H9 (cell line): ENCODE measurements at places on chromosomes 3 and 15.

DNA sequence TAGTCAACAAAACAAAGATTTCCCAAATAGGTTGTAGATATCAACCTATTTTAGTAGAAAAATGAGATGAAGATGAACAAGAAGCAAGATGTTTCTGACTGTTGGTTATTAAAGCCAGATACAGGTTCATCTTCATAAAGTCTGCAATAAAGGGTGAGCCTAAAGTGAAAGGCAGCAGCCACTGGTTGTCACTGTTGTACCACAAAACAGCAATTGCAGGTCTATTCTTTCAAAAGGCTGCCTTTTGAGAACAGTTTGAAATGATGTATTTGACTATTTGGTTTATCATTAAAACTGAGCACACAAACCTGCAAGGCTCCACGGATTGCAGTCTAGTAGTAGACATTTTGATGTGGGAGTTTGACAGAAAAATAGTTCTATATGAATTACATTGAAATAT lies 543.4 kb downstream of the GBE1 start:
- no peak for DNase-seq

DNA sequence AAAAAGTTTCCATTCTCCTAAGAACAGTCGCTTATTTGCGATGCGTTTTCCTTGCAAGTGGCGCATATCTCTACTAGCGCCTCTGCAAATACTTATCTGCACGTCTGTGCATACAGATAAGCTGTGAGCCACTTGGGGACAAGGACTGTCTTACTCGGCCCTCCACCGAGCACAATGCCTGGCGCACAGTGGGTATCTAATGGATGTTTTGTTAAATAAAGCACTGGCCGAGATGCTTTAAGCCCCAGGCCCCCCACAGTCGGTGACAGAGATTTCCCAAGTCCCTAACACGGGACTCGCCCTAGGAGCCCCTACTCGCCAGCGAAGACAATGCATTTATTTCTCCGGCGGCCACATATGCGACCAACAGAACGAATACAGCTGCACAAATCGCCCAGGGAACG lies 503 bp downstream of the HLTF start:
- DNase-seq = peak; percentile 55

GRCh38 chr3:35677797-35678196 lies 38.5 kb downstream of the ARPP21 start:
- no peak for DNase-seq

GRCh38 chr3:64852738-64853137 lies 164.9 kb upstream of the ADAMTS9 start:
- no peak for DNase-seq

- DNase-seq = no peak
These were observed 95.2 kb upstream of the PLCL2 start for GRCh38 chr3:16789344-16790120.

DNA sequence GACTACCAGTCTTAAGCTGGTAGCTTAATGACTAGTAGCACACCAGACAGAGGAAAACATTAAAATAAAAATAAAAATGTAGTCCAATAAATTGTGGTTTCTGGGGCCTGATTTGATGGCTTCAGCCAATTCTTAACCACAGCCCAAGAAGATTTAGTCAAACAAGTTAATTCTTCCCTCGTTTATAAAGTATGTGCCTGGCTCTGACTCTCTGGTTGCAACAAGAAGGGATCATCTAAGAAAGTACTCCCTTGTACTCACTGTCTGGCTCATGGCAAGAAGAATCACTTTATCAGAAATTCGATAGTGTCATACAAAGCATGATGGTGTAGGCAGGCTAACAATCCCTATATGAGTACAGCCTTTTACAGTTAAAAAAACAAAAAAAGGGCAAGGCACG lies 141.9 kb downstream of the P3H2 start:
- no peak for DNase-seq

DNA sequence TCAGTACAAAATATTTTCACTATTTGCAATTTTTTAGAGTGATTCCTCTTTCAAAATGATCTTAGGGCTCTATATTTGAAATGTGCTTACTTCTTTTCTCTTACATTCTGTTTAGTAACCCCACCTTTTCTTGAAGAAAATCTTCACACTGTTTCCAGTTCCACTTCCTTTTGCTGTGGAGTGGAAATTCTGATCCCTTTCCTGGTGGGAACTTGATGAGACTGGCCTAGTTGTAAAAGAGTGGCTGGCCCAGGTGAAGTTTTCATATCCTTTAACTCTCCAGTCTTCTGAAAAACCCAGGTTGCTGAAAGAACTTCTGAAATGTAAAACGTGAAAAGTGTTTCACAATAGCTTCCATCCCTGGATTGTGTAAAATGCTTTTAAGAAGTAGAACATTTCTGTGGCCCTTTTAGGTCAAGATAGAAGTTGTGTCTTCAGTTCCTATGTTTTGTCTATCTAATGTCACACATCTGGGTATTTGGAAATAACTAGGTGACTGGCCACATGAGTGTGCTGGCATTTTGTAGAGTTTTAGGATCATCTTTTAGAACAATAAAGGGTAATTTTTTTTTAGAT lies 84.8 kb upstream of the LRIG1 start:
- DNase-seq = no peak

DNA sequence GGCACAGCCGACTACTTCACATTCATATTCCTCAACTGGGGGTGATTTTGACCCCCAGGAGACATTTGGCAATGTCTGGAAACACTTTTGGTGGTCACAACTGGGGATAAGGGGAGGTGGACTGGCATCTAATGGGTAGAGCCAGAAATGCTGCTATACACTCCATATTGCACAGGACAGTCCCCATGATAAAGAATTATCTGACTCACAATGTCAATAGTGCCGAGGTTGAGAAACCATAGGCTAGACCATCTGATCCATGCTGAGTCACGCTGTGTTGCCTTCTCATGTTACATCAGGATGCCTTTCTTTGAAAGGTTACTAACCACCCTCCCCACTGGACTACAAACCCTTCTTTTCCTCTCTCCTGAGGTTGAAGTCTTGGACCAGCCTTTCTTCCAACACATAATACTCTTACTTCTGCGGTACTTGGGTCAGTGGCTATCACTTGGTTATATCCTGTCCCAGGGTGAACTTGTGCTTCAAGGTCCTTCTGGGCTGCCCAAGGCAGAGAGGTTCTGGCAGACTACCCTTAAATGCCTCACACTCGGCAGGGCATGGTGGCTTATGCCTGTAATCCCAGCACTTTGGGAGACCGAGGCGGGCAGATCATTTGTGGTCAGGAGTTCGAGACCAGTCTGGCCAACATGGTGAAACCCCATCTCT lies 68.8 kb downstream of the CTNNB1 start:
- DNase-seq = no peak

DNA sequence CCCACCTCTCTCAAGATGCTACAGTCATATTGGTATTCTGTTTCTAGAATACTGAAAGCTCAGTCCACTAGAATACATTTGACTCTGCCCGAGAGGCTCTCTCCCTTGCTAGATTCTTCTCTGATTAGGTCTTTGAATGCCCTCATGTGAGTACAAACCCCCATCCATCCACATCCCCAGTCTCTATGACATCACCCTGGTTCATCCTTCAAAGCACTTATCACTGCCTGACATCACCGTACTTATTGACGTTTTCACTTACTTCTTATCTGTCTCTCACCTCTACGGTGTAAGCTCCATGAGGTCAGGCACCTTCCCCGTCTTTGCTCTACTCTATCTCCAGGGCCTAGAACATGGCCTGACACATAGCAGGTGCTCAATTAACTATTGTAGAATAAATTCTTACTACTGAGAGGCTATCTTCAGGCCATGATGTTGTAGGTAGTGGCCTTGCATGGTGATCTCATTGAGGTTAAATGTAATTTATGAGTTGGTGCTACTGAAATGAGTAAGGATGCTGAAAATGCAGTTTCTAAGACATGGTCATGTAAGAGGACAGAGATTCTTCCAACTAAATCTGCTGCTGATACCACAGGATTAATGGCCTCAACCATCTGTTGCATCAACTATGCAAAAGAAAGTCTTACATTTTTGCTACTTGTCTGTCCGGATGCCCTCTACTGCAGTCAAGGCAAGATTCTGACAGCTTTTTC lies 26.8 kb downstream of the EOGT start:
- DNase-seq = no peak

- DNase-seq = no peak
These were observed 888.3 kb downstream of the PLOD2 start for GRCh38 chr3:145272684-145273083.

- DNase-seq = no peak
These were observed 185.2 kb downstream of the MEIS2 start for GRCh38 chr15:36914960-36915808.

DNA sequence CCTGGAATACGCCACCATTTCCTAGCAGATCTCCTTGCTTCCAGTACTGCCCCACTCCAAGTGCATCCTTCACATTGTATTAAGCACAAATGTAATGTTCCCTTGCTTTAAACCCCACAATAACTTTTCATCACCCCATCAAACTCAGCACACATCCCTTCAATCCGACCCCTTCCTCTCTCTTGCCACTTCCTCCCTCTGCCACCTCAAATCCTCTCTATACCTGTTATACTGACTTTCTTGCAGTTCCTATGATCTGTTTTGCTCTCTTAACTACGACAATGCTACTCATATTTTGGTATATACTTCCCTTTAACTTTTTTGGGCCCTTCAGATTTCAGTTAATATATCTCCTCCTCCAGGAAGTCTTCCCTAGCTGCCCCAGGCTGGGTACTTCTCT lies 14.1 kb downstream of the PARL start:
- no peak for DNase-seq

DNA sequence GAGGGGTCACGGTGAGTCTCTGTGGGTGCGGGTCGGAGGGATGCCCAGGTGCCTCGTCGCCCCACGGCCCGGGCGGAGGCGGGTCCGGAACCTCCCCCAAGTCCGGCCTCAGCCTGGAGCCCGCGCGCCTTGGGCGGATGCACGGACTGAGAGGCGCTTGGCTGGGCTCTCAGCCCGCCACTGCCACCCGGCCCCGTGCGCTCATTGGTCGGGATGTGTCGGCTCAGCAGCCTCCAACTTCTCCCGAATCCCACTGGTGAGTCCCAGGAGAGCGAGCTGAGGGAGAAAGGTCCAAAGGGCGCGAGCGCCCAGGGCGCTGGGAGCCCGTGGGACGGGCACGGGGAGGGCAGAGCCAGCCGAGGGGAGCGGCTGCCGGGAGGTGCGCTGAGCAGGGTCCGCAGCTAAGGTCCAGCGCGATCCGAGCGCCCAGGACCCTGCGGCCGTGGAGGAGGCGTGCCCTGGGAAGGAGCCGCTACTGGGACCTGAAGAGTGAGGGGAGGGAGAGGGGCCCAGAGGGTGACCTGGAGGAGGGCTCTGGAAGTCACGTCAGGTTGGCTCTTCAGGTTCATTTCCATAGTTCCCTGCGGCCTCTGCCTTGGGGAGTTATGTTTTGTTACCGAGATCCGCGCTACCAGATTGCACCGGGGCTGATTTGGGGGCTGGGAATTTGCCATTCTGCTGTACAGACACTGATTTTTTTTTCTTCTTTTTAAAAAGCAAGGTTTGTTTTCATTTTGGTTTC lies at the start of gene MME:
TSS of gene MME (plus strand) at position 574 of the 742 bp plus-strand sequence. CDS start 3,849 bp downstream, outside the sequence.
- DNase-seq = peak; percentile 94
